ENCODE measurements at places on chromosomes 2 and 18. TPM values are rescaled to one million over a fixed set of nuclear protein-coding genes. Genes with fewer than 3 reads are reported as not detected.

The GALNT14 gene
- 4.9 TPM for total RNA-seq

The BMP10 gene
- not detected for total RNA-seq

The MOCOS gene
- total RNA-seq: 0.05 TPM

- peaks cover 1% of the 10 kb centered on the region for H3K36me3 ChIP-seq
- H3K27me3 ChIP-seq: no peaks in the 10 kb centered on the region
- H3K4me3 ChIP-seq: no peak overlapping the region
- H3K4me1 ChIP-seq: peaks cover 79% of the 10 kb centered on the region
- DNase-seq: no peak
Observed at GRCh38 chr2:144509001-144509878, 10.7 kb downstream of the ZEB2 start.

DNA sequence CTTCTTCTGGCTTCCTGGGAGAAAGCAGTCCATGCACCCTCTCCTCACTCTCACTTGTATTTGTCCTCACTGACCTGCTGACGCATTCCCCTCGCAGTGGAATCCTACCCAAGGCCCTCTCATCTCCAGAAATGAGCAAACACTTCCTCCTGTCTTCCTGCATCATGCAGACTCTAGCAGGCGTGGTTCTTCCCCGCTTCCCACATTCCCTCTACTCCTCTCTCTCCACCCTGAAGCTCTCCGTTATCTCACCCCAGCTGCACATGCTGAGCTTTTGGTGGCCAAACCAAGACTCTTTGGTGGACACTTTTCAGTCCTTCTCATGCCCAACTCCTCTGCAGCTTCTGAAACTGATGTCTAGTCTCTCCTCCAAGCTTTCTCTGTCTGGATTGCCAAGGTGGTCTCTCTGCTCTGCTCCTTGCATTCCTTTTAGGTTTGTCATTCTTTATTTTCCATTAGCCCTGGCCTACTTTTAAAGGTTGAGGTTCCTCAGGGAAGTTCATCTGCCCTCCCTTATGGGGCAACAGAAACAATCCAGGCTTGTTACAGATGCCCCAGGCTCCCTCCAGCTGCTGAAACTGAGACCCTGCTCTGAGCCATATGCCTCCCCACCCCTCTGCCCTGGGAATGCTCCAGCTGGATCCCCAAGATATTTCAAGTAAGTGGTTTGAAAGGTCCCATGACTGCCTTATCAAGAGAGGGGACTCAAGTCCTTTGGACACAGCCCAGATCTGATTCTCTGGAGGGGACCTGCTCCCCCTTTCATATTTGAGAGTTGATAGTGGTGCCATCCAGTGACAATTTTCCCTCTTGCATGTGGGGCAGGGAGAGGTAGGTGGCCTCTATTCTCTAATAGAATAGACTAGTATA lies 835 bp upstream of the IL18RAP start:
- no peak for DNase-seq
- H3K27ac ChIP-seq: no peak overlapping the region
- no peak overlapping the region for H3K4me3 ChIP-seq
- H3K4me1 ChIP-seq: peaks cover 49% of the 10 kb centered on the region
- H3K27me3 ChIP-seq: no peaks in the 10 kb centered on the region

GRCh38 chr18:63627819-63628218 lies 16.2 kb downstream of the SERPINB4 start:
- no peak overlapping the region for H3K4me3 ChIP-seq
- no peak overlapping the region for H3K27ac ChIP-seq
- H3K4me1 ChIP-seq: no peaks in the 10 kb centered on the region
